GF-D8 (cell line): ENCODE measurements at places on chromosomes 7 and 10.
A peak's percentile ranks its signal among the peaks of the same experiment; 100 is the strongest.

GRCh38 chr7:28096713-28097112 lies 83.9 kb downstream of the JAZF1 start:
- peak; percentile 41 for DNase-seq

- DNase-seq: no peak
Measured at GRCh38 chr7:1097120-1097504, 9.2 kb downstream of the GPER1 start.

- DNase-seq: no peak
Measured at GRCh38 chr7:97871659-97872024, 566 bp downstream of the ASNS start.

- DNase-seq: no peak
Measured at GRCh38 chr10:47351899-47352815, 4.0 kb downstream of the RBP3 start.

- DNase-seq: no peak
Measured at GRCh38 chr7:141340991-141341390, 210.2 kb upstream of the AGK start.

DNA sequence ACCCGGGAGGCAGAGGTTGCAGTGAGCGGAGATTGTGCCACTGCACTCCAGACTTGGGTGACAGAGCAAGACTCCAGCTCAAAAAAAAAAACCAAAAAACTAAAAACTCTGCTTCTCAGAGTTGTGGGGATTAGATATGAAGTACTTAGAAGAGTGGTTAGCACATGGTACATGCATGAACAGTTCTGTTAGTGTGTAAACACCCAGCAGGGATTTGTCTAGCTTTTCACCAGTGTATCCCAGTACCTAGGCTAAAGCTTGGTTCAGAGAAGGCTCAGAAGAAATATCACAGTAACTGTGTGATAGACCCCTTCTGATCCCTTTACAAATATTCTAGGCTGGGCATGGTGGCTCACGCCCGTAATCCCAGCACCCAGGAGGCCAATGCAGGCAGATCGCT lies 9.5 kb downstream of the PPIA start:
- DNase-seq: no peak

DNA sequence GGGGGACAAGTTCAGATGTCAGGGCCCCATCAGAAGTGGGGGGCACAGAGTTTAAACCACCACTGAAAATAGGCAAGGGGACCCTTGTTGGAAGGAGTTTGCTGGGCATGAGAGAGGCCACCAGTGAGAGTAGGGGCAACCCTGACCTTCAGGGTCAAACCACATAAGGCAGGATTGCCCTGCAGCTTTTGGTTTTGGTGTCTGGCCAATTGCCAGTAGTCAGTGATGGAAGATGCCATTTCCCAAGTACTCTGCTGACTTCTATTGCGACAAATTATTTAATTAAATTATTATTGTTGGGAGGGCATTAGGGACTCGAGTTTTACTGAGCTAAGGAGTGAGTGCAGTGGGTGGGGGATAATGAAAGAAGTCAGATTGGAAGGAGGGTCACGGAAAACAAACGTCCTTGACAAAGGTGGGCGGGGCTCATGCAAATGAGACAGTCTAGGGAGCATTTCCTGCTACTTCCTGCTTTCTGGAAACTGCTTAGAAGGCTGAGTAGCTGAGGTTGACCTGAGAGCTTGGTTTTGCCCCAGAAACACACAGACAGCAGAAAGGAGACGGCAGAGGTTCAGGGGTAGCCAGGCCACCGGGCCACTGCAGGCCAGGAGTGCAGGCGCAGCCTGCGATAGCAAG lies 74.2 kb upstream of the ANLN start:
- no peak for DNase-seq

- DNase-seq: no peak
Measured at GRCh38 chr10:62456611-62457101, 82.5 kb downstream of the ZNF365 start.

- peak; percentile 66 for DNase-seq
Measured at GRCh38 chr10:112375721-112376395, 1.9 kb downstream of the ACSL5 start.

DNA sequence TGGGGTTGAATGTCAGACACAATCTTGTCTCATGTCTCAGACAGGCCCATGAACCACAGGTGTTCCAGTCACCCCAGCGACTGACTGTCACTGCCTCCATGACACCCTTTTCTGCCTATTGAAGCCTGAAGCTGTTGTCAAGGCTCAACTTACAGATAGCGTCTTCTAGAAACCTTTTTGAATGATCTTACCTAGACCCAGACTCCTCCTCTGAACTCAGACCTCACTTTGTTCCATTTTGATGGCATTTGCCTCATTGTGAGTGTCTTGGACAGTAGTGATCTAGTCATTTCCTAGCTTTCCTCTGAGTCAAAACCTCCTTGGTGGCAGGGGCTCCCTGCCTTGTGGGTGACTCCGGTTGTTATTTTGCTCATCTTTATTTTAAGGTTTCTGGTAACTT lies 98.3 kb upstream of the AGK start:
- DNase-seq: no peak

DNA sequence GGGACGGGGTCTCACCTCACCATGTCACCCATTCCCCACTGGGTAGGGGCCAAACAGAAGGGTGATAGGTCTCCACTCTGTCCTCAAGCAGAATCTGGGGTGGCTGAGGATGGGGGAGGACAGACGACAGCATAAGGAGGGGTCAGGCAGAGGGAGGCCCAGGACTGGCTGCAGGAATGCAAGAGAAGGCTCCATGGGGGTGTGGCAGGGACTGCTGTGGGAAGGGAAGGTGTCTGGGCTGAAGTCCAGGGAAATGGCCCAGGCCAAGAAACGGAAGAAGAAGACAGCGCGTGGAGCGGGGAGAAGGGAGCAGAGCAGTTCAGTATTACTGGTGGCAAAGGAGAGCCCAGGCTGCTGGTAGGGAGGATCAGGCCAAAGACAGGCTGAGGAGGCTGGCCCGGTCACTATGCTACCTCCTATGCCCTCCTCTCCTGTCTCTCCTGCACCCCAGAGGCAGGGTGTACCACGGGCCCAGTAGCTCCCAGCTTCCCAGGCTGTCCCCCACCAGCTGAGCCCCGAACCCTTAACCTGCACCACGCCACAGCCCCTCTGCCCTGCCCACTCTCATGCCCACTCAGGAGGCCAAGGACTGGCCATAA lies 60.9 kb downstream of the GRB10 start:
- DNase-seq: no peak

DNA sequence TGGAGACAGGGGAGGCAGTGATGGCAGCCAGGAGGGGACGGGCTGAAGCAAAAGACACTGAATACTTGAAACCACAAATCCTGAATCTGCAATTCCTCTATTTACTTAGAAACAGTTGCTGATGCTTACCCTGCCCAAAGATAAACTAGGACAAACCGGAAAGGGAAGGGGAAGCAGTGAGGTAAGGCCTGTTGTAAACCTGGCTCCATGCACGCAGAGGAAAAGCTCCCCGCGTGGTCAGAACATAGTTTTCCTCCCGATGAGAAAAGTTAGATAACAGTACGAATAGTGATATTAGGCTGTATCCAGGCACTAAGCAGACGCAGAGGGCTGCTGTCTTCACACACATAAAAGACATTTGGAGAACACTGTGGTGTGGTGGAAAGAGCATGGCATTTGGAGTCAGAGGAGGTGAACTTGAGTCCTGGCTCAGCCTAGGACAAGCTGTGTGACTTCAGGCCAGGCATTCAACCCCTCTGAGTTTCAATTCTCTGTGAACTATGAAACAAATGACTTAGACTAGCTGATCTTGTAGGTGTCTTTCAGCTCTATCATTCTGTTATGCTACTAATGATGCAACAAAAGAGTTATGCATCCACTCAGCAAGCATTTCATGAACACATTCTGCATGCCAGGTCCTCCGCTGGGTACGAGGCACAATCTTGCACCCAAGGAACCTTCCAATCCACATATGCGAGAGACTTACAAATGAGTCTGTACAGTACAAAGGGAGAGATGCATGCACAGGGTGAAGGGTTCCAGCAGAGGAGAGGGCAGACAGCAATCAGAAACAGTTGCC lies 80.9 kb downstream of the SORBS1 start:
- no peak for DNase-seq

GRCh38 chr7:29035044-29035740 lies 77.1 kb upstream of the TRIL start:
- no peak for DNase-seq

DNA sequence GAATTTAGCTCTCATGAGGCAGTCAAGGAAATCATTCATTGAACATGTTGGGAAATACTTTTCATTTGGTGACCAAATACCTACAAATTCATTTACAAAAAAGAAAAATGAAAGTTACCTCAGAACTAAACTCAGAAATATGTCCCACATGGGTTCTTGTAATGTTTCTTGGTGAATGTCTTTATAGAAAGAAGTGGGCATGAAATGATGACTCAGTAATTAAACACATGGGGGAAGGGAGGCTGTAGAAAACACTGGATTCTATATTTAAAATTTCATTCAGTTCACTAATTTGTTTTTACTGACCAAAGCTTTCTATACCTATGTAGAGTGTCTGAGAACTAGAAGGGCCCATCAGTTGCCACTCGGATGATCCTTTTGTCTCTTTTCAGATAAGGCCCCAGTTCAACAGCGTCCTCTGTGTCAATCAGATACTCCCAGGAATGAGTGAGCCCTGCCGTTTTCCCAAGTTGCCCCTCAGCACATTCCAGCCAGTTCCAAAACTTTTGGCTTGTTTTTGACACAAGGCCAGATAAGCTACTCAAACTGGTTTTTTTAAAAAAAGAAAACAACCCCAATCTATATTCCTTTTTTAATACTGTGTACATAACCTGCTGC lies 49.3 kb upstream of the AGBL3 start:
- no peak for DNase-seq

DNA sequence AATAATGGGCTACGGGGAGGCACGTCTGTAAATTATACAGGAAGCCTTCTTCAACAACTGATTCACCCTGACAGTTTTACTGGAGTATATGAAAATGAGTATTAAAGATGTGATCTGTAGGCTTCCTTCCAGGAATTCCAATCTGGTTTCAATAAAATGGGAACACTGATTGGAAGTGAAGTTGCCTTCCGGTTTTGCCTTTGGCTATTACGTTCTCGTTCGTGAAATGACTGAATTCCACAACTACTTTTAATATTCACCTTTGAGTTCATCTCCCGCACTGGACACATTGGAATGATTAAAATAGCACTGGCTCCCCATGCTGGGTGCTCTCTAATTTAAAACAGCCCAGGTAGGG lies 350.1 kb upstream of the MKI67 start:
- DNase-seq: no peak

DNA sequence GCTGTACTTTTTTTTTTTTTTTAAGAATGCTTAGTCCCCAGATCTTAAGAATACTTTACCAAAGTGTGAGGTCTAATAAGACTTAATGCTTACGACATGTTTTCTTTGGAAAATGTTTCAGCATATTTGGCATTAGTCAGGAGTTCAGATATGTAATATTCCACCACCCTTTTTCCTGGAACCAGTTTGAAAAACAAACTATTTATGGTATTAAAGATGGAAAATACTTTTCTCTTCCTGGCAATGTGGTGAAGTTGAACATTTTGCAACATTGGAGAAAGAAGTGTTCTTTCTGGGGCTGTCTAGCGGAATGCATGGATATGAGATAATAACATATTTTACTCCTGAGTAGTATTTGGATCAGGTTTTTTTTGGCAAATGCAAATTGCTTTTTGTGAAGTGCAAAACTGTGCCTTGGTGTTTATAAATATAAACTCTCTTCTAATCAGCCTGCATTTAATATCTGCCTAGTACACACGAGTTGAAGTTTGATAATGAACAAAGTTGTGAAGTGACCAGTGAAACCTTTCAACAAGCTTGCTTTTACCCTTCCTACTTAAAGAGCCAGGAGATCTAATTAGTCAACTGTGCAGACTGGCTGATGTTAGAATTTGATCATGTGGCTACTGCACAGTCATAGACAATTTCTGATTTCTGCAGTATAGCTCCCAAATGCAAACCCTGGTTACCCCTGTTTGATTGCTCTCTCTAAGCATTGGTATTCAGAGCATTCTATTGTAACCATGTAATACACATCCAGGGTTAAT lies 20.9 kb downstream of the MAP3K8 start:
- DNase-seq: peak; percentile 4

GRCh38 chr10:132467464-132468149 lies 70.0 kb upstream of the INPP5A start:
- DNase-seq: no peak

- DNase-seq: no peak
Measured at GRCh38 chr7:102415685-102416225, 17.6 kb upstream of the ORAI2 start.
